ENCODE measurements at places on chromosomes 12 and 14.

DNA sequence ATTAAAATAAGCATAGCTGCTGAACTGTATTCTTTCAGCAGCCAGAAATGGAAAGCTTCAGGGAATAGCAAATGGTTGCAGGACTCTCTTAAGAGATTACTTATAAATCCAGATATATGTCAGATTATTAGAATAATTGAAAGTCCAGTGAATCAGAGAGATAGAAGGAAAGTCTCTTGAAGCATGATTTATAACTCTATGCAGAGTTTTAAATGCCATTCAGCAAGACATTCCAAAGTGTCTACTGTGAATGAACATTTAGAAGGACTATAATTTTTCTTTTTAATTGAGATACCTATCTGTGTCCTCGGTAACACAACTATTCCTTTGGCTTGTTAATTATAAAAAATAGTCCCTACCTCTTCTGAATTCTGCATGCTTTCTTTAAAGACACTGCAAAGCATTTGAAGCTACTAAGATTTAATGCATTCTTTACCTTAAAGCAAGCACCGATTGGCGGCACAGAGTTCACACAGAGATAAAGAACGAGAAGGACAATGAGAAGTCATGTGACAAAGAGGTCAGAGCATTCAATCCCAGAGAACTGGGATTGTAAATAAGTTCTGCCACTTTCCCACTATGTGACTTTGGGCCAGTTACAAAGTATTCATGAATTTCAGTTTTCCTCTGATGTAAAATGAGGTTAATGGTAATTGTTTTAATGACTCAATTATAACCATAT lies 371.0 kb upstream of the ATP2B1 start:
- no peak for DNase-seq

DNA sequence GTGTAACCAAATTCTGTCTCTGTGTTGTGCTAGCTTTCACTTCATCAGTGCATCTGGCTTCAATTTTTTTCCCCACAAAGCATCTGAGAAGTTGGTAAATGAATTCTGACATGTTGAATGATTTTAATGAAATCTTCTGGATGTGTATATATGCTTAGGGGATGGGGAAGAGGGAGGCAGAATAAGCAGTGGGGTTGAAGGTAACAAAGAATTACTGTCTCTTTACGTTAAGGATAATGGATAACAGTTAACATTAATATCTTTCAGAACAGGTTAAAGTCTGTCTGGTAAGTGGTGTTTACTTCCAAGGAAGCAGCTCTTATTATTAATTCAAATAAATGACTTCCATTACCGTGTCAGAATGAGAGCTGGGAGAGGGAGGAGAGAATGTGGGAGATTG lies 261.7 kb downstream of the ERC1 start:
- DNase-seq = no peak

DNA sequence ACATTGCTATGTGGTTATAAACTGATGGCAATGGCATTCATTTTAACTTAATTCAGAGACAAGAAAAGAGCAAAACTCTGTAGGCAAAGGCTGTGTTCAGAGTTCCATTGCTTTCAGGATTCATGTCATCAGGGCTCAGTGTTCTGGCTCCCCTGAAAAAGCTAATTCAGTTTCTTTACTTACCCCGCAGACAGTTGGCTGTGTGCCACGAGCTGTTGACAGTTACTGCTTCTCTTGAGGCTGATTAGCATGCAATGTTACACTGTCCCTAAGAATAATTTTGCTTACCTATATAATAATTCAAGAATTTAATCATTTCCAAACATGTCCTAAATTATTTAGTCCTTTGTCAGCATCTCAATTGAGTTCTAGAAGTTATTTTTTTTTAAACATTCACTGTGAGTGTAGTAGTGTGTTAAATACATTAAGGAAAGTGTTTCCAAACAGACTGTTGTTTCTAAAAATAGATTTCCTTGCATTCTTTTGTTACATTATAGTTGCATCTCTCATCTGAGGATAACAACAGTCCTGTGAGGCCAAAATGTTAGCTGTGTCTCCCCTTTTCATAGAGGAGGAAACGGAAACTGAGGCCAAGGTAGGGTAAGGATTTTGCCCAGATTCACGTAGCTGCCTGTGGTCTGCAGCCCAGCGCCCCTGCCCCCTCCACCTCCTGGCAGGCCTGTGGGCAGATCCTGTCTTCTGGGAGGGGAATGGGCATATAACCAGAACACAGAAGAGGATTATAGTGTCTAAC lies 98.6 kb downstream of the PELI2 start:
- DNase-seq = no peak

- no peak for DNase-seq
Observed at GRCh38 chr12:57753756-57754337, 1.1 kb upstream of the MARCHF9 start.

- no peak for DNase-seq
Observed at GRCh38 chr14:24665440-24665991, 31.5 kb upstream of the GZMB start.

GRCh38 chr14:33525626-33526025 lies 425.2 kb downstream of the EGLN3 start:
- DNase-seq = no peak

DNA sequence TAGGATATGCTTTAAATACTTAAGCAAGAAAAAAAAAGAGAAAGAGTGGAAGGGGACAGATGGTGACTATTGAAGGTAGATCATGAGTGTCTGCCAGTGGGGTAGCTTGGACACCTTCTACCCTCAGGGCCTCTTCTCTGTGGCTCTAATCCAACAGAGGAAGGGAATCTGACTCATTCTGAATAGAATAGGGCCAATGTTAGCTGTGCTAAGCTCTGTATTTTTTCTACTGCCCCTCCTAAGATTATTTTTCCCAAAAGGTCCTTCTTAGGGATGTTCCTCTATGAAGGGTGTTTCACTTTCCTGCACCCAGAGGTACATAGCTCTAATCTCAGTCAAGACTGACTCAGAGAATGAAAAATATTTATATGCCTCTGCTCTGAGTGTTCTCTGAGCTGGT lies 25.6 kb downstream of the UNC79 start:
- no peak for DNase-seq

All from activated CD8-positive, alpha-beta memory T cell treated with anti-CD3 and anti-CD28 coated beads for 1 hour (primary cell).